ENCODE measurements at places on chromosomes 2 and 18.
A peak's percentile ranks its signal among the peaks of the same experiment; 100 is the strongest.

DNA sequence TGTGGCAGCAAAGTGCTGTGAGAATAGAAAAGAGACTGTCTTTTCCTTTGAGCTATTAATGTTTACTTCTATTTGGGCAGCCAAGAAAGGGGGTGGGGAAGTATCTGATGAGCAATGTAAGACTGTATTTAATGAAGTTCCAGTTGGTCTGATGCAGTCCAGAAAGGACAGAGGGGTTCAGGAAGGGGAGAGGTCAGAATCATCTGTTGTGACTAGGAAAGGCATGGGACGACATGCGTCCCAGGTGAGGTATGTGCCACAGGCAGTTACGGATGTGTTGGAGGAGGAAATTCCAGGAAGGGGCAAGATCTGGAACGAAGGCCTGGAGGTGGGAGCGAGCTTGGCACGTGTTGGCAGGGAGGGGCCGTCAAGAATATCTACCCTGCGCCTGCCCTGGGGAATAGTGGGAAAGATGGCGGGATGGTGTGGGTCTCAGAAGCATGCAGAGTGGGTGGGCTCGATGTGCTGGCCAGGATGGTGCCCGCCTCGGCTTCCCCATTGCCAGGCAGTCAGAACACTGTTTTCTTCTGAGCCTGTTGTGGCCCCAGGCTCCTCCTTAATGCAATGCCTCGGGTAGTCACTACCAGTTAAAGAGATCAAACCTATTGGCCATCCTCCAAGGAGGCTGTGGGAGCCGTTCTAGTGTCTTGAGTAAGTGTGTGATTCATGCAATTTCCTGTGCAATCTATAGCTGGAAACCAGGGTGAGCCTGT, 57.8 kb upstream of the TXNDC2 start:
- DNase-seq: no peak

- no peak for DNase-seq
Observed at GRCh38 chr2:112701052-112701451, 19.8 kb upstream of the NT5DC4 start.

GRCh38 chr2:38690499-38691420, 24.8 kb downstream of the GALM start:
- no peak for DNase-seq

GRCh38 chr2:138823666-138824065, 43.5 kb upstream of the NXPH2 start:
- peak; percentile 11 for DNase-seq

DNA sequence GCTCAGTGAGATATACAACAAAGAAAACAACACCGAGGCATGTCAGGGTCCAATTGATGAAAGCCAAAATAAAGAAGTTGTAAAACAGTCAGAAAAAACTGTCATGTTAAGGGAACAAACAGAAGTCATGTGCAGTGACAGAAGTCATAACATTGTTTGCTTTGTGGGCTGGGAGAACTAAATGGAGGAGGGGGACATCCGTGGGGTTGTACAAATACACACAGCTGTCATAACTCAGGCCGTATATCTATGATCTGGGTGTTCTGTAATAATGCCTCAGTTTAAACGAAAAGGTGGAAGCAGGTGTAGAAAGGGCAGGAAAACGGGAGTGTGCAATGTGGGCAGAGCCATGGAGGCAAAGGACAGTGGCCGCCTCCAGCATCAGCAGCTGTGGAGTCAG, 27.3 kb downstream of the TIMM21 start:
- peak; percentile 50 for DNase-seq

DNA sequence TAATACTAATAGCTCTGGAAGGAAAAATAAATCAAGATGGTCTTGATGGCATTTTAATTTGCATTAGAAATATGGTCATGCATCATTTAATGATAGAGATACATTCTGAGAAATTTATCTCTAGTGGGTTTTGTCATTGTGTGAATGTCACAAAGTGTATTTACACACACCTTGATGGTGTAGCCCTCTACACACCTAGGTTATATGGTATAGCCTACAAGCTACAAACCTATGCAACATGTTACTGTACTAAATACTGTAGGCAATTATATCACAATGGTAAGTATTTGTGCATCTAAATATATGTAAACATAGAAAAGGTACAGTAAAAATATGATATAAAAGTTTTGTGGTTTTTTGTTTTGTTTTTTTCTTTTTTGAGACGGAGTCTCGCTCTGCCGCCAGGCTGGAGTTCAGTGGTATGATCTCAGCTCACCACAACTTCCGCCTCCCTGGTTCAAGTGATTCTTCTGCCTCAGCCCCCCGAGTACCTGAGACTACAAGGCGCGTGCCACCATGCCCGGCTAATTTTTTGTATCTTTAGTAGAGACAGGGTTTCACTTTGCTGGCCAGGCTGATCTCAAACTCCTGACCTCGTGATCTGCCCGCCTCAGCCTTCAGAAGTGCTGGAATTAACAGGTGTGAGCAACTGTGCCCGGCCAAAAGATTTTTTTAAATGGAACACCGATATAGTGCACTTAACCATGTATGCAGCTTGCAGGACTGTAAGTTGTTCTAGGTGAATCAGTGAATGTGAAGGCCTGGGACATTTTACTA, 83.7 kb upstream of the UBXN4 start:
- no peak for DNase-seq

- DNase-seq: no peak
Observed at GRCh38 chr2:21095178-21095577, 28.6 kb upstream of the TDRD15 start.

DNA sequence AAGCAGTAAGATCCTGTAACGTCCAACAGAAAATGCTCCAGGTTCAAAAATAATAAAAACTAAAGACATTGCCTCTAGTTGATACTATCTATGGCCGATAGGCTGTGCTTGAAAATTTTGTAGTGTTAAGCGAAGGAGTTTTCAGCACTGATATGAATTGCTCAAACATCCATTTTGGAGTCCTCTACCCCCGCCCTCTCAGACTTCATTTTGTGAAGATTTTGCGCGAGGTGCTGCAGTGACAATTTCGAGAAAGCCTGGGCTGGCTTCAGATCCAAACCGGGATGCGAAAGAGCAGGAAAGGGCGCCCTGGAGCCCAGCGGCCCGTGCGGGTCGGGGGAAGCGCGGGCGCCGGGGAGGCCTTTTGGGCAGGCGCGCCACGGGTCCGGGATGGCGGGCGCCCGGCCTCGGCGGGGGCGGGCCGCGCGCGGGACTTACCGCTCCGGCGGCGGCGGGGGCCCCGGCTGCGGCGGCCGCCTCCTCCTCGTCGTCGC, 1.8 kb downstream of the SP3 start:
- DNase-seq: peak; percentile 49

- no peak for DNase-seq
Observed at GRCh38 chr18:74377776-74378175, 62.1 kb downstream of the C18orf63 start.

DNA sequence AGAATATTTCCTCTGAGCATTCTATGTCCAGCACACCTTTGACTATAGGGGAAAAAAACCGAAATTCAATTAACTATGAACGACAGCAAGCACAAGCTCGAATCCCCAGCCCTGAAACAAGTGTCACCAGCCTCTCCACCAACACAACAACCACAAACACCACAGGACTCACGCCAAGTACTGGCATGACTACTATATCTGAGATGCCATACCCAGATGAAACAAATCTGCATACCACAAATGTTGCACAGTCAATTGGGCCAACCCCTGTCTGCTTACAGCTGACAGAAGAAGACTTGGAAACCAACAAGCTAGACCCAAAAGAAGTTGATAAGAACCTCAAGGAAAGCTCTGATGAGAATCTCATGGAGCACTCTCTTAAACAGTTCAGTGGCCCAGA, 79.4 kb upstream of the FAM117B start:
- DNase-seq: no peak

DNA sequence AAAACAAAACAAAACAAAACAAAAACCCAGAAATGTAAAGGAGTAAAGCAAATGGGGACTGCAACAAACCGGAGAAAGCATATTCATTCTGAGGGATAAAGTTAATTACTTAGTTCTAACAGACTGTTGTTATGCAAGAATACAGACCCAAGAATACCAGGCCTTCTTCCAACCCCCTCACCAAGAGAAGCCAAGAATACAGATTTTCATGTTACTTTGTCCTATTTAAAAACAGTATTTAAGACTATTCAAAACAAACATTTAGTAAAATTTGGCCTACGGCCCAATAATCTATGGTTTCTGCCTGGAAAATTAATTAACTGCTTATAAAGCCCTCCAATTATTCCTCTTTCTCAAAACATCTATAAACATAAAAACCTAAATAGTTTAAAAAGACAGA, 91.4 kb downstream of the USP34 start:
- no peak for DNase-seq

GRCh38 chr2:25685741-25686140, 12.4 kb upstream of the DTNB start:
- no peak for DNase-seq
